H7 (cell line): ENCODE measurements at places on chromosomes 16 and 17. TPM values are rescaled to one million over a fixed set of nuclear protein-coding genes. Genes with fewer than 3 reads are reported as not detected.

DNA sequence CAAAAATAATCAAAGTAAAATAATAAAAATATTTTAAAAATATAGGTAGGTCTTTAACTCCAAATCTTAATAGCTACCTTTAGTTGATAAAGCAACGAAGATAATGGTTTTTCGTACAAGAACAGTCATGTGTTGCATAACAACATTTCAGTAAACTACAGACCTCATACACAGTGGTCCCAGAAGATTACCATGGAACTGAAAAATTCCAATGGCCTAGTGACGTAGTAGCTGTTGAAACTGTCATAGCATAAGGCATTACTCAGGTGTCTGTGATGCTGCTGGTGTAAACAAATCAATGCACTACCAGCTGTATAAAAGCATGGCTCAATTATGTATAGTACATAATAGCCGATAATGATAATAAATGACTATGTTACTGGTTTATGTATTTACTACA, 43.9 kb downstream of the CREBBP start:
- DNase-seq = no peak

DNA sequence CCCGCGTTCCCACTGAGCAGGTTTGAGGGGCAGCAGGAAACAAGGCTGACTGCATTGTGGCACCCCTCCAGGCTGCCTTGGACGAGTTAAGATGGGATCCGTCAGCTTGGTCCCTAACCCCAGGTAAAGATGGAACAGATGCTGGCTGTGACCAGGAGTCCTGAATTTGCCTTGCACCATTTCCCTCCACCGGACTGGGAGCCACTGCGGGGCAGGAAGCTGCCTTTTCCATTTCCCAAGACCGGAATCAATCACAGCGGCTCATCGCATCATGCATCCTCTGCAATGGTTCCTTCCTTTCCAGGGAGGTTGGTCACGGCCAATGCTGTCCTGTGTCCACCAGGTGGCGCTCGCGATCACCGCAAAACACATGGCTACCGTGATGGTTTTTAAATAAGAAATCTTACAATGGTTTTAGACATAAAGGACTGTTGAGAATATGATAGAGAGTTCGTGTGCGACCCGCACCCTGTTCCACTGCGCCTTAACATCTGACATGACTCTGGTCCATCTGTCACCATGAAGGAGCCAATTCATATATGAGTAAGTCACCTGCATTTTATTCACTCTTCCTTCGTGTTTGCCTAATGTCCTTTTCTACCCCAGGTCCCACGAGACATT, 6.8 kb upstream of the MEAK7 start:
- peak; percentile 86 for DNase-seq

GRCh38 chr16:24577167-24577566, 37.8 kb downstream of the RBBP6 start:
- DNase-seq = no peak

- peak; percentile 38 for DNase-seq
Observed at GRCh38 chr17:19345486-19346350, 16.8 kb downstream of the B9D1 start.

GRCh38 chr16:27980919-27981700, 82.4 kb downstream of the GSG1L start:
- no peak for DNase-seq

GRCh38 chr16:57611181-57611580, 17.2 kb upstream of the ADGRG1 start:
- no peak for DNase-seq

- peak; percentile 32 for DNase-seq
Observed at GRCh38 chr16:66502020-66502913, 47.7 kb downstream of the TK2 start.

DNA sequence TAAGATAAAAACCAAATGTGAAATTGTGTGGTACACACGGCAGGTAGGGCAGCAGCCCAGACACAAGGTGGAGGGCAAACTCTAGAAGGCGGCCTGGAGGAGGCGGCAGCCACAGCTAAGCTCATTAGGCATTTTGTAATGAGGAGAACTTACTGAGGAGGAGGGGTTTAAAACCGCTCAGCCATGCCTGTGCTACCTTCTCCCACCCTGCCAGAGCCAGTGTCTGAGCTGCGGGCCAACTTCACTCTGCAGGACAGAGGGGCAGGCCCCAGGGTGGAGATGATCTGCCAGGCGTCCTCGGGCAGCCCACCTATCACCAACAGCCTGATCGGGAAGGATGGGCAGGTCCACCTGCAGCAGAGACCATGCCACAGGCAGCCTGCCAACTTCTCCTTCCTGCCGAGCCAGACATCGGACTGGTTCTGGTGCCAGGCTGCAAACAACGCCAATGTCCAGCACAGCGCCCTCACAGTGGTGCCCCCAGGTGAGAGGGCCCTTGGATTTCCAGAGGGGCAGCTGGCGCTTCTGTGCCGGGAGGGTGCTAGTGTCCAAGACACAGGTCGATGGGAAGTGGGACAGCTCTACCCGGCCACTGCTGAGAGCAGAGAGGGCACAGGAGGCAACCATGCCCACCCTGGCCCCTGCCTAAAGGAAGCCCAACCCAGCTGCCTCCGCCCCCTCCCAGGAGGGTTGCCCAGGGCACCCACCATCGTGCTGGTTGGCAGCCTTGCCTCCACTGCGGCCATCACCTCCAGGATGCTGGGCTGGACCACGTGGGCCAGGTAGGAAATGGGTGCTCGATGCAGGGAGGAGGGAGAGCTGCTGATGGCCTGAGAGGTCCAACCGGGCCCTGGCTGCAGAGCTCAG, 4.3 kb upstream of the SYNGR2 start:
- DNase-seq = no peak

DNA sequence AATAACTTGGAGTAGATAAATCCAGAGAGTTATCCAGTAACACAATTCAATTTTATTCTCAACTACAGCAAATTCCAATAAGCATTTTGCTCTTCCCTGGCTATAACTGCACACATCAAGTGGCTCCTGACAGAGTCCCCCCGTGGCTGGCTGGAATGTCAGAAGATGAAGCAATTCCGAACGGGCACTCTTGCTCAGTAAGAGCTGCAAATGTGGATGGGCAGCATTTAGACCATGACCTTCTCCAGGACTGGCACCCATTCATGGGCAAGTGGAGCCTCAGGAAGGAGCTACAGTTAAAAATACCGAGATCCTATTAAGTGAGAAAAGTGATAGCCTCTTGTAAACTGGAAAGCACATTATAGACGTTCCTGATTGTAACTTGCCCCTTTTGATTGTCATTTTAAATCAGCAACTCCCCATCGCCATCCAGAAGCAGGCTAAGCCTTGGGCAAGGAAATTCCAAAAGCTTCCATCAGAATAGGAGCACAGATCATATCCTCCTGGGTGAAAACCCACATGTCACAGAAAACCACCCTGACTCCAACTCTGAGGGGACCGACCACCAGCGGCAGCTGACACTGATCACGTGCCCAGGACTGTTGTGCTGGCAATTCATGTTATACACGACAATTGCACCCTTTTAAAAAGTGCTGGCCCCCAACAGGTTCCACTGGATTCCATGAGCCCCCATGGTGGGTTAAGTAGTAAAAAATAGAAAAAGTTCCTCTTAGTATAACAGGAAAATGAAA, 7.1 kb downstream of the UBE2O start:
- DNase-seq = no peak

DNA sequence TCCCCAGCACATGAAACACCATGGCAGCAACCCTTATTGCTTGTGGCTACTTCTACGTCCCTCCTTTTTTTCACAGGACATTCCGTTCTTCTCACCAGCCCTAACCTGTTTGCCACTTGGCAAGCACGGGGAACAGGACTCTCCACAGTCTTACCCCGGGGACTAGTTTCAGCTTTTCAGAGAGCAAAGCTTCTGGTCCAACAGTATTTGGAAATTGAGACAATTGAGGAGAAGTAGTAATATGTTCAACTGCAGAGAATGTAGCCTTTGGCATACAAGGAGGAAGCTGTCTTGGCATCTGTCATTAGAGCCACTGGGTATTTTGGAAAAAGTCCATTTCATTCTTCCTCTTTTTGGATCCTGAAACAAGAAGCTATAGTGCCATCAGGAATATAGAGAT, 65.7 kb downstream of the MAP2K6 start:
- DNase-seq = no peak

Gene TP53TG3F
- total RNA-seq = not detected in 2 replicates

Gene CALB2
- 0.30 and 1.0 TPM in 2 replicates for total RNA-seq

Gene CDRT15
- not detected in 2 replicates for total RNA-seq

Gene CCDC78
- total RNA-seq = 11.3 and 21.0 TPM in 2 replicates

DNA sequence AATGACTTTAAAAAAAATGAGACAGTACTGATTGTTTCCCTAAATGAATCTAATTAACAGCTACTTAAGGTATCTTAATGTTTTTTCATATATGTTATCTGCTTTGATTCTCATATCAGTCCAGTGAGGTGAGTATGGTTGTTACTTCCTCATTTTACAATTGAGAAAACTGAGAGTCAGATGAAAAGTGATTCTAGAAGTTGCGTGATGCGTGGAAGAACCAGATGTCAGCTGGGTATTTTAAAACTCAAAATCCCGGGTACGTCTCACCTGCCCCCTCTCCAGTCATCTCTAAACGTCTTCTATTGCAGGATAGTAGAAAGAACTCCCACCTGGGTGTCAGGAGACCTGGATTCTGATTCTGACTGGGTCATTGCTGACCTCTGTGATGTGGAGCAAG, 89.2 kb downstream of the MAP2K6 start:
- DNase-seq = no peak

- DNase-seq = peak; percentile 64
Observed at GRCh38 chr17:79132271-79133064, 57.8 kb downstream of the ENGASE start.

DNA sequence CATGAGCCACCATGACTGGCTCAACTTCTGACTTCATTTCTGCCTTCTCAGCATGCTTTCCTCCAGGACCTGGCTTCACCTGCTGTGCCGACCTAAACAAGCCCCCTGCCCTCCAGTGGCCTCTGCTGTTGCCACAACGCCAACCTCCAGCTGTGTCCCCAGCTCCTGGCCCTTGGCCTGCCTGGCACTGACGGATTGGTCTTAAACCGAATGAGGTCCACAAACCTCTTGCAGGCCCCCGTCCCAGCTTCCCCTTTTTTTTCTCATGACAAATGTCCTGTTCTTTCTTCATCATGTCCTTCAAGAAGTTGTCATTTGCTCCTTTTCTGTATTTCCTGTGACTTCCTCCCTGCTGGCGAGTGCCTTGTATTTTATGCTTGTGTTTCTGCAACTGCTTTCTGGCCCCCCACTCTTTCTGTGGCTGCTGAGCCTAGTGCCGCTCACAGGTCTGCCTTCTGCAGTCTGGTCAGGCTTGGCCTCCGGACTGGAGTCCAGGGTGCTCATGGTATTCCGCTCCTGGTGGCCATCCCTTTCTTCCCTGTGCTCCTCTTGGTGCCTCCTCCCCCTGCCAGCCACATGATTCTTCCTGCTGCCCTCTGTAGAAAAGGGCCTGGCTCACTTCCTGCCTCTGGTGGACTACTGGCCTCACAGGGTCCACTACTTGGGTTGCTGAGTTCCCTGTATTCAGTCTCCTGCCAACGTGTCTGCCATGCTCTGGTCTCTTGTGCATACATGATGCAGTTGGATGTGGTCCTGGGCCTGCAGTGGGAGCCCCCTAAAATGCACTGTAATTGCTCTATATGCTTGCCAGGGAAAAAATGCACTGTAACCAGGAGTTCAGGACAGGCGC, 2.9 kb downstream of the ATP6V0C start:
- no peak for DNase-seq

GRCh38 chr16:23876256-23876896, 40.6 kb downstream of the PRKCB start:
- DNase-seq = no peak

DNA sequence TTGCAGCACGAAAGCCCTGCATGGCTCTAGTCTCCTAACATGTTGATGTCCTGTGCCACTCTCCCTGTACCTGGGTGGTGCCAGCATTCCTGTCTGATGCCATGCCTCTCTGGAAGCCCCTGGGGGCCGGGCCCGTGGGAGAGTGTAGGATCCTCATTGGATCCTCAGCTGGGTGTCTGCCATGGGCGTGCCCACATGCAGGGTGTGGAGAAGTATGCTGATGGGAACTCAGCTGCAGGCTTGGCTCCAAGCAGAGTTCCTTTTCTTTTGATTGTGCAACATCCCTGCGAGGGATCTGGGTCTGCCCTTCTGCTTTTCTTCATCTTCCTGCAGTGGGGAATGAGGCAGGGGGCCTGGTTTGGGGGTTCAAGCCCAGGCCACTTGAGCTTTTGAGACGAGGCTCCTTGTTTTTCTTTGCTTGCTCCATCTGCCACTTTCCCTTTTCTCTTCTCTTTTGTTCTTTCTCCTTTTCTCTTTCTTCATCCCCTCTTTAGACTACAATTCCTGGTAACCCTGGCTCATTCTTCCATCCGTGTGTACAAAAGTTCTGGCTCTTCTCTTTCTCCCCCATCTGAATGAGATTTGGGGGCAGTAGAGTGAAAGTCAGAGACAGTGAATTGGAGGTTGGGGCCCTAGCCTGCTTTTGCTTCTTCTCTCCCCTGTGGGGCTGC, 32.9 kb downstream of the KSR1 start:
- no peak for DNase-seq

Gene IKZF3
- total RNA-seq = 0.10 and 0.89 TPM in 2 replicates

GRCh38 chr17:21129023-21129681, 2.4 kb downstream of the DHRS7B start:
- DNase-seq = peak; percentile 48

DNA sequence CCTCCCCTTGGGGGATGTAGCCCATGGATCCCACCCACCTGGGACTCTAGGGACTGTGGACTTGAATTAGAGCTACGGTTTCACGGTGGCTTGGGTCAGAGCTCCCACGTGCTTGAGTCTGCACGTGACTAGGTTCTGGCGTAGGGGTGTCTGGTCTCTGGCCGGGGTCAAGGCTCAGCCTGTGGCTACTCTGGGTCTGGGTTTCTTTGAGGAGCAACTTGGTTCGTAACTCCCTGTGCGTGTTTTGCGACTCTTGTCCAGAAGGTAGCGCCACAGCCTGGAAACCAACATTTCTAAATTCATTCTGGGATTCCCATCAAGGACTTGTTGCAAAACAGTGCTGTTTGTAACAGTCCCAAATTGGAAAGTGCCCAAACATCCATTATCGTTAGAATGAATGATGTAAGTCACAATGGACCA, 470 bp upstream of the GGT6 start:
- peak; percentile 77 for DNase-seq

Gene SEPTIN1
- 0.18 and 0.80 TPM in 2 replicates for total RNA-seq

- DNase-seq = no peak
Observed at GRCh38 chr16:68921637-68922036, 78.3 kb downstream of the TANGO6 start.

DNA sequence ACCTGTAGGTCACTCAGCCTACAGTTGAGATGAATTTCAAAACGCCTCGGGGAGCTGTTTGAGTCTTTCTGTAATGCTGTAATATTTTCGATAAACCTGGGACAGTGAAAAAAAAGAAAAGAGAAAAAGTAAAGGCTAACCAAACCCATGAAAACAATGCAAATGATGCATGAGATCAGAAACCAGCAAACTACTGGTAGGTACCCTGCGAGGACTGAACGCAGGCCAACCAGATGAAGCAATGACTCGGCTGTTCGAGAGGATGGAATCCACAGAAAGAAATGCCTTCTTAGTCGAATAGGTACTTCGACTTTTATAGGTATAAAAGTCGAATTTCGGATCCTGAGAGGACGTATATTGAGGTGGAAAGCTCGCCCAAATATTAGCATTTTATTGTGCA, 509 bp upstream of the ATAD5 start:
- DNase-seq = peak; percentile 59

GRCh38 chr17:64938925-64939474, 19.7 kb upstream of the LRRC37A3 start:
- DNase-seq = peak; percentile 86
